ENCODE measurements at places on chromosomes 4 and X.

DNA sequence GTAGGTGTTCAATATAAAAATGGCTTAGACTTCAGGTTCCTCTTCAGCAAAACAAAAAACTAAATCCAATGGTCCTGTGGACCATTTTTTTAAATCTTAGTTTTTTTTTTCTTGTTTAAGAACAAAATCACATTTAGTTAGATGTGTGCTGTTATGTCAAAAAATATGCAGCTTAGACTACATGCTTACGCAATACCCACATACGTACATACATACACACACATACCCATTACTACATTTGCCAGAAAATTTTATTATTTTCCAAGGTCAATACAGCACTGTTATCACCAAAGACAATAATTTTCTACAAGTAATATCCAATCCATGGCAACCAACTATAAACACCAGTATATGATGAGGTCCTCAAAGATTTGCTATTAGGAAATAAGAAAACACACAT is 144.1 kb downstream of the PDGFC start:
- no peak for DNase-seq

GRCh38 chr4:89134775-89135319 is 23.5 kb downstream of the TIGD2 start:
- DNase-seq: peak; percentile 98

- DNase-seq: no peak
Measured at GRCh38 chr4:147599206-147599605, 18.0 kb upstream of the TMEM184C start.

DNA sequence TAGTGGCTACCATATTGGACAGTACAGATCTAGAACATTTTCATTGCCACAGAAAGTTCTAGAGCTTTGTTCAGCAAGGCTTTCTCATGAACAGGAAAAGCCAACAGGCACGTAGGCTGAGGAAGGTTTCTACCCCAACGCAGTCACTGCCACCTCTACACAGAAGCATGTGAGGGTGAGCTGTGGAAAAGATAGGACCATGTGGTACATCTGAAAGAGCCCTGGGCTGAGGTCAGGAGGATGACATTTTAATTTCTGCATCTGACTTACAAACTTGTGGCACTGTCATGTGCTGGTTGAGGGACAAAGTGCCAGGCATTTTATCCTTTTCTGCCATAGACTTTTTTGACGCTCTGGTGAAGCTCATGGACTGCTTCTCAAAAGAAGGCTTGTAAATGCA is 454.2 kb downstream of the BCOR start:
- no peak for DNase-seq

- no peak for DNase-seq
Measured at GRCh38 chrX:71823391-71824057, 60.4 kb downstream of the CXorf49B start.
